ENCODE measurements at places on chromosomes 16 and 17.

DNA sequence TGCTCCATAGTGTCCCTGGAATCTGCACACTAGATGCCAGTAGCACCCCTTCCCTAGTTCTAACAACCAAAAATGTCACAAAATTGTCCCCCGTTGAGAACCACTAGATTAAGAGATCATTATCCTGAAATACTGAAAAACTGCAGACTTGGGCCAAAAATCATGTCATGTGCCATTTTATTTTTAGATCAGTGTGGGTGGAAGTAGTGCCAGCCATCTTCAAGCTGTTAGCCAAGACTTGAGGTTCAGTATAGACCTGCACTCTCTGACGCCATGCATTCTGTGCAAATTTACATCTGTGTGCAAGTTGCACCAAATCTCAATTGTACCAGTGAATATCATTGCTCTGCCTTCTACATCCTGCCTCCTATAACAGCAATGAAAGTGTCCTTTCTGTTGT, 31.5 kb upstream of the NOL11 start:
- no peak for DNase-seq

GRCh38 chr17:74778960-74779359, 2.8 kb upstream of the NAT9 start:
- DNase-seq, result no peak

DNA sequence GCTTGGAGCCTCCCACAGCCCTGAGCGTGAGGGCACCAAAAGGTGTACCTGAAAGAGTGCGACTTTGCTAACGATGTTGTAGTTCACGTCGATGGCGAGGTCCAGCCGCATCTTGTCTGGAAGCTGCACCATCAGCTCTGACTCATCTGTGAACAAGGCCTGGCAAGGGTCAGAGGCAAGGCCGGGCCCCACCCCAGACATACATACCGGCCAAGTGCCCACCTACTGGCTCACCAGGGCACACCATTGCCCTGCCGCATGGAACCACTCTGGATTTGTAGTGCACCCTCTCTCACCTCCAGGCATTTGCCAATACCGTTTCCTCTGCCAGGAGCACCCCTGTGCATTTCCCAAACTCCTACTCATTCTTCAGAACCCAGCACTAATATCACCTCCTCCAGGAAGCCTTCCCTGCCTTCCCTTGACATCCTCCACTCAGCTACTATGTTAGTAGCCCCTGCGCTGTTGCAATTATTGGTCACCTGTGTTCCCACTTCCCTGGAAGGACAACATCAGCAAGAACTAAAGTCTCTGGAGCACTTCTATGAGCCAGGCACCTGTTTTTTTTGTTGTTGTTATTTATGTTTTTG, 69.4 kb downstream of the CNGB1 start:
- no peak for DNase-seq

GRCh38 chr17:1275962-1276736, 3.3 kb upstream of the TRARG1 start:
- DNase-seq, result peak; percentile 35

GRCh38 chr17:13154930-13155329, 137.1 kb upstream of the ELAC2 start:
- DNase-seq, result no peak

DNA sequence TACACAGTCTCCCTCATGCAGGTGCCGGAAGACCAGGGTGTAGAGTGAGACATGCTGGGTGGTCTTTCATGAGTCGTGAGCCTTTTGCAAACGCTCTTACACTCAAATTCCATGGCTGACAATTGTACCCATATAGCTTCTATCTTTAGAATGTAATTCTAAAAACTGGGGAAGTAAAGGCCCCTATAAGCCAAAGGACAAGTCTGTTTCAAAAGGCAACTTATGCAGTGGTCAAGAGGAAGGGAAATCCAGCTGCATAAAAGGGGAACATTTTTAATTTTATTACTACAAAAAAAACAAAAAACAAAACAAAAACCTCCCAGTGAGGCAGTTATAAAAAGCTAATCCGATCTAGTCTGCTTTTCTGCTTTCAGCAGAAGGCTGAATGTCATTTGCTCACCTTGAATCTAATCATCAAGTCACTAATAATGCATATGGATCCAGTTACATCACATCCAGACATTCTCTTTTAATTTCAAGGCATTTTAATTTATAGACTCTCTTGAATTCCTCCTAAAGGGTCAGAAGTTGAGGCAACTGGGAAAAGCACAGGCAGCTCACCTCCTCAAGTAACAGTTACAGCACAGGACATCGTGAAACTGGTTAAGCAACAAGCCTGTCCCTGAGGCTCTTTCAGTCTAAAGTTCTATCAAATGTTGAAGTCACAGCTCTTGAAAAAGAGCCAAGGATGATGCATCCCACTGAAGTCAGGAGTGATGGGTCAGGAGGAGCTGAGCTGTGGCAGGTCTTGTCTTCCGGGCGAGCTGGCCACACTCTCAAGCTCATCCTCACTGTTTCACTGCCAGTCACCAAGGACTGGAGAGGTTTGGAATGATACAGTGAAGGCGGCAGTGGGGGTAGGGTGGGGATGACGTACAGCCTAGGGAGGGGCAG, 99.7 kb downstream of the VPS53 start:
- no peak for DNase-seq

DNA sequence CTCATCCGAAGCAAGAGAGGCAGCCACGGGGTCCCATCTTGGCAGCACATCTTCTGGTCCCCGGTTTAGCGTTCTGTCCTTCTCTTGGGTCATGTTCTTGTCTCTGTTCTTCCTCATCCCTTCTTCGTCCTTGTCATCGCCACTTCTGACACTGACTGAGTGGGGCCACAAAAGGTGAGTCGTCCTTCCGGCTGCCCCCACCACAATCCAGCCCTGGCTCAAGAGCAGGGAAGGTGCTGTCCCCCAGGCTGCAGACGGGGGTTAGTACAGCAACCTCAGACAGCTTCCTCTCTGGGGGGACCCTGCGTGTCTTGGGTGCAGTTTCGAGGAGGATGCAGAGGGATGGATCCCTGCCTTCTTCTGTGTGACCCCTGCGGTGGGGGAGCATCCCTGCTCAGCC, 21.8 kb downstream of the NAA60 start:
- no peak for DNase-seq

DNA sequence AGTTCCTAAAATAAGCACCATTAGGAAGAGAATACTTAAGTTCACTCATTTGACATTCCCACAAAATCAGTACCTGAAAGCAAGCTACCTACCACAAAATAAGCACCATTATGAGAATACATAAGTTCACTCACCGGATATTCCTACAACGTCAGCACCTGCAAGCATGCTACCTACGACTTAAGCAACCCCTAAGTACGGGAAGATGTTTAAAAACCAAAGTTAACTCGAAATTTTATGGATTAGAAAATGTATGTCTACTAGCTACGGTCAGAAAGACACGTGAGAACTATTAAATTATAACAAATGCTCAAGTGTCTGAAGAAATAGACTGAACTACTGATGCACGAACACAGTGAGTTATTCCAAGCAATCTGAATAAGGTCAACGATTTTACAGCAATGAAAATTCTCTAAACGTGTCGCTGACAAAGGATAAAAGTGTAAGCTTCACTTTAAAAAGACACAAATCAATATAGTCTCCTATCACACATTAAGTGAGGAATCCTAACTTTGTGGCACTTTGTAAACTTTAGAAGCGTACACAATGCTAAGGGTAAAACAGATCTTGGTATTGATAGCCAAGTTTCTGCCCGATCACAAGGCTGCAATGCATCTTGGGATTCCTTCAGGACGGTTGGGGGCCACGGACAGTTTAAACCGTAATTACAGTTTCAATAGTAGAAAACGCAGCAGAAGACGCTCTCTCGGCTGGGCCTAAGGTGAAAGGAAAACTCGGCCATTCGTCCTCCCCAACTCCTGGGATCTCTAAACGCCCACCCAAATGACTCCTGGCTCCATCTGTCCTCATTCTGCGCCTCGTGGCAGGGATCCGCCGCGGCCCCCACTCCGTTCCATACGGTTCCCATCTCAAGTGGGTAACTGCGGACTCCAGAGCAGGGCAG, 1.3 kb downstream of the GSPT1 start:
- peak; percentile 40 for DNase-seq

- DNase-seq, result no peak
Measured at GRCh38 chr16:367333-367903, 2.9 kb downstream of the MRPL28 start.

DNA sequence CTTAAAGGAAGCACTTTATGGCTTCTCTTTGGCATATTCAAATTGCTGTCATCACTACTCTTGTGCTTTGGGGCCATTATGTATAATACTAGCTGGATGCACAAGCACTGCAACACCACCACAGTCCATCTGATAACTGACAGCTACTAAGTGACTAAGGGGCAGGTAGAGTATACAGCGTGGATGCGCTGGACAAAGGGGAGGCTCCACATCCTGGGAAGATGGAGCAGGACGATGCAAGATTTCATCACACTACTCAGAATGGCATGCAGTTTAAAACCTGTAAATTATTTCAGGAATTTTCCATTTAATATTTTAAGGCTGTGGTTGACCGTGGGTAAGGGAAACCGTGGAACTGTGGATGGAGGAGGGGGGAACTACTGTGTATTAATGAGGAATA, 25.0 kb downstream of the MPRIP start:
- DNase-seq, result no peak

GRCh38 chr17:33864758-33865229, 390.3 kb upstream of the CCL2 start:
- no peak for DNase-seq

DNA sequence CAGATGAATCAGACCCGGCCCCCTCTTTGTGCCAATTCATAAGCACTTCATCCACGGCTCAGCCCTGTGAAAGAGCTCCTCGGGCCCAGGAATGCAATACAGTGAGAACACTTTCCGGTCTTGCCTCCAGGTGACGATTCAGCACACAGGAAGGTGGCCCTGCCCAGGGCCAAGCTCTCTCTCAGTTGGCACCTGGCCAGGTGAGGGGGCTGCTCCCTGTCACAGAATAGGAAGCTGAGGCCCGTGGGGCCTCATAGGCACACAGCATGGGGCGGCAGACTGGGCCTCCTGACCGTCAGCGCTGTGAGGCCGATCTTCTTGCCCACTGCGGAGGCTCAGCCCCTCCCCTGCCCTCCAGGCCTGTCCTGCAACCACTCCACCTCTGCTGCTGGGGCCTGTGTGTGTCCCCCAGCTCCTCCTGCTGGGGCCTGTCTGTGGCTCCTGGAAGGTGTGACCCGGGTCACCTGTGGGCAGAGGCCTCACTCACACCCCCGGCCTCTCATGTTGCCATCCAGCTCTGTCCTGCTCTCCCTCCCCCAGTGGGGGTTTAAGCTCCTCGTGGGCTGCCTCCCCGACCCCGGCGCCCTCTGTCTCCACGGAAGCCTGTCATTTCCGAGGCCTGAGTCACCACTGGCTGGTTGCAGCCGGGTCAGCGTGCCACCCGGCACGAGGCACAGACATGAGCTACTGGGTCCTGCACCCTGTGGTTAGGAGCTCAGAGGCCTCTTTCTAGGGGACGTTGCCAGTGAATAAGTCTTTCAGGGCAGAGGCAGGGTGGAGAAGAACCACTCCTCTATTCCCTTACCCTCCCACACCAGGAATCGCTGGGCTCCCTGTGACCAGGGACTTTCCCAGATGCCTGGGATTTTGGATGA, 114.4 kb downstream of the SEC14L1 start:
- DNase-seq, result peak; percentile 44

DNA sequence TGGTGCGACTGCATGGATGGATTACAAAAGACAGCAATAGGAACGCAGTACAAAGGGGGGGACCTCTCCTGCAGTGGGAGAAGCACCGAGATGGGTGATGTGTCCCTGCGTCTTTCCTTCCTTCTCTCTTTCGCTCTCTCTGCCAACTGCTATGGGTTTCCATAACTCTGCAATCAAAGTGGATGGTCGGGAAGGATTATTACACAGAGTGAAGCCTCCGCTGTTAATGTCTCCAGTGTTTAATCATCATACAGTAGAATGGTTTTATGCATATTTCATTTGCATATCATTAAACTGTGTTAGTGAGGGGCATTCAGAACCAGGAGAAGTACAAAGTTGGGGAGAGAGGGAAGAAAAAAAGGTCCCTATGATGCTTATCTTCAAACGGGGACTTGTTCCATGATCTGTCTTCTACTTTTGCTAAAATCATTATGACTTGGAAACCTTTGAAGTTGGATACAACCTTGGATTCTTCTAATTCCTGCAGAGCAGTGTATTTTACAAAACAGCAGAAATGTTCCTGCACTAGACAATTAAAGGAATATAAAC, 255.9 kb upstream of the PMFBP1 start:
- no peak for DNase-seq

All from DMS53 (cell line).